ENCODE measurements at places on chromosomes 4 and X.

- DNase-seq, result no peak
Observed at GRCh38 chr4:95272036-95272435, 276.7 kb downstream of the UNC5C start.

DNA sequence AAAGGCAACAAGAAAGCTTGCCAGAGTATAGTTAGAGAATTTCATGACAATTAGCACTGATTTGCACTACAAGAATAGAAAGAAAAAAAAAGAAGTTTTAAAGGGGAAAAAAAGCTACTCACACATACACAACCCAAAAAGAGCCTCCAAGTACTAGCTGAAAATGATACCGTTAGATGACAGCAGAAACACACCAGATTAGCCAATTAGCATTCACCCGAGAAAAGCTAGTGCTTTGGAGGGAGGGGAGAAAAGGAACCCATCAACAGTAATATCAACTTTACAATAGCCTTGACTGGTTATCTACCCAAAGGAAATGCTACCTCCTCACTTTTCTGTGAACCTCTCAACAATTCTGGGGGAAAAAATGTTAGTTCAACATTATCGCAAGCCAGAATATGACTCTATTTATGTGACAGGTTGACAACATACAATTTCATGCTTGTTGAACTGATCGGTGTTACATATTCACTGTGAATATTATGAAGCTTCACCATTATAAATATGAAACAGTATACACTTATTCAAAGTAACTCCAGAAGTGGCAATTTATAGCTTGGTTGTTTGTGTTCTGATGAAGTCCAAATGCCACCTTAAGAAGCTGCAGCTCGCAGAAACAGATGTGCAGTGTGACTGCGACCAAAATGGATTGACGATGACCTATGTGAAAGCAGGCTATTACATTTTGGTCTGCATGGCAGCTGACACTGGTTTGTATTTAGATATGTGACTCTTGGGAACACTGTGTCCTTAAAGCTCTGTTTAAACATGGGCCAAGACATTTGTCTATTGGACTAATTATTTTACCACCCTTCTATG, 15.9 kb downstream of the PPARGC1A start:
- no peak for DNase-seq

DNA sequence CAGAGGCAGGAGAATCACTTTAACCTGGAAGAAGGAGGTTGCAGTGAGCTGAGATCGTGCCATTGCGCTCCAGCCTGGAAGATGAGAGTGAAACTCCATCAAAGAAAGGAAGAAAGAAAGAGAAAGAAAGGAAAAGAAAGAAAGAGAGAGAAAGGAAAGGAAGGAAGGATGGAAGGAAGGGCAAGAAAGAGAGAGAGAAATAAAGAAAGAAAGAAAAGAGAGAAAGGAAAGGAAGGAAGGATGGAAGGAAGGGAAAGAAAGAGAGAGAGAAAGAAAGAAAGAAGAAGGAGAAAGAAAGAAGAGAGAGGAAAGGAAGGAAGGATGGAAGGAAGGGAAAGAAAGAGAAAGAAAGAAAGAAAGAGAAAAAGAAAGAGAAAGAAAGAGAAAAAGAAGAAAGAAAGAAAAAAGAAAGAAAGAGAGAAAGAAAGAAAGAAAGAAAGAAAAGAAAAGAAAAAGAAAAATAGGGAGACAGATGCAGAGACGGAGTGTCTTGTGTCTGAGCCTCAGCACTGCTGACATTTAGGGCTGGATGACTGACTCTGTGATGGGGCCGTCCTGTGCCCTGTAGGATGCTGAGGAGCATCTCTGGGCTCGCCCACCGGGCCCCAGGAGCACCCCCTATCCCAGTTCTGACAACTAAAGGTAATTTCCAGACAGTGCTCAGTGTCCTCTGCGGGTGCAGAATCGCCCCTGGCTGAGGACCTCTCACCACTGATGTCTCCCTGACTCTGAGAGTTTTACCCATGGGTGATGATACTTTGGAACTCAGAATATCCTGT, 61.7 kb downstream of the CRLF2 start:
- DNase-seq, result no peak

GRCh38 chr4:91064157-91064853, 937.1 kb downstream of the CCSER1 start:
- DNase-seq, result no peak

GRCh38 chrX:8404926-8405325, 59.7 kb upstream of the VCX3B start:
- DNase-seq, result no peak

- DNase-seq, result no peak
Observed at GRCh38 chr4:170170861-170171260, 81.1 kb upstream of the AADAT start.

DNA sequence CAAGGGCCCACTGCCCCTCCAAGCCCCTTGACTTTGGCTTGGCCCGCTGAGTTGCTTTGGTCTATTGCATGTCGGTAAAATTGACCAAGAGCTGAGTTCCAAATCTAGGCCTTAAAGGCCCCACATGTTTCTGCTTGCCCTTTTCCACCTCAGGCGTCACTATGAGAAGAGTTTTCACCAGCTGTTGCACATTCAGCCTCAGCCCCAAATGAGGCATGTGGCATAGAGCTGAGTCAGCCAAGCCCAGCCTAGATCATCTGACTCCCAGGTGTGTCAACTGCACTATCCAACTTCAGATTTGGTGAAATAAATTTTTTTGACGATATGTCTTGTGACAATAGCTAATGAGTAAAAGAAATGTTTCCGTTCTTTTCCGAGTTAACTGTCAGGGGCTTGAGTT, 424.5 kb upstream of the FAM47C start:
- no peak for DNase-seq

DNA sequence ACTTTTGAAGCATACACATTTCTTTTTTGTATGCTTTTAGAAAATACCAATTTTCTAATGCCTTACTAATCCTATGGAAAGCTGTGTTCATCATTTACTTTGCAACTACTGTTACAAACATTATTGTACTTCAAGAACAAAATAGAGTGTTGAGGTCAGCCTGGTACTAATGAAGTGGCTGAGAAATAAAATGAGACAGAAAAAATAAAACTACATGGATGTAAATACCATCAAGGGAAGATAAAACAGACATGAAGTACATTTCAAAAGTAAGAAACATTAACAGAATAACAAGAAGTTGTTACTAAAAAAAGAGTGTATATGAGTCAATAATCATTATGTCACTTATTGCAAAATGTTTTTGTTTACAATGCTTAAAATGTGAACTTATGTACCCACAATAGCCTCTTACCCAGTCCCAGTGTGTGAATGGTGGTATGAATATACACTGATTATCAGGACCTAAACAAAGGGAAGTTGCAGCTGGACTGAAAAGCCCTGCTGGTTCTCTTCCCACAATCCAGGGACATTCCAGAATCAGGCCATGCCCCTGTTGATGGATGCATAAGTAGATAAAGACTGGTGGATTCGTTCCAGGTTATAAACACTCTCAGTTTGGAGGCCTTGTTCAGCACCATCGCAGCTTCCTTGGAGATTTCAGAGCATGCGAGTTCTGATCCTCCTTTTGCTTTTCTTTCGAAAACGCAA, 2.4 kb upstream of the CSN3 start:
- DNase-seq, result no peak

- DNase-seq, result no peak
Observed at GRCh38 chr4:122700178-122700725, 32.3 kb upstream of the BBS12 start.

- no peak for DNase-seq
Observed at GRCh38 chrX:136291824-136292223, 8.9 kb upstream of the ADGRG4 start.

DNA sequence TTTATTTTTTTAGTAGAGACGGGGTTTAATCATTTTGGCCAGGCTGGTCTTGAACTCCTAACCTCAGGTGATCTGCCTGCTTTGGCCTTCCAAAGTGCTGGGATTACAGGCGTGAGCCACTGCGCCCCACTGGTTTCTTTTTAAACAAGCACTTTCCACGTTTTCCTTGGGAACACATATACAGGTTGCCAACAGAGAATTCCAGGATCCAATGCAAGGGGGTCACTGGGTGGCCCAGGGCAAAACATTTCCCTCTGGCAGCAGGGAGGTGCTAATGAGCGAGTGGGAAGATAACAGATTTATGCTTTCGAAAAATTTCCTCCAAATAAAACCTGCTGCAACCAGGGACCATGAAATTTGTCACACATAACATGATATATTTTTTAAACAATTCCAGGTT, 41.1 kb downstream of the ADRA2C start:
- no peak for DNase-seq

DNA sequence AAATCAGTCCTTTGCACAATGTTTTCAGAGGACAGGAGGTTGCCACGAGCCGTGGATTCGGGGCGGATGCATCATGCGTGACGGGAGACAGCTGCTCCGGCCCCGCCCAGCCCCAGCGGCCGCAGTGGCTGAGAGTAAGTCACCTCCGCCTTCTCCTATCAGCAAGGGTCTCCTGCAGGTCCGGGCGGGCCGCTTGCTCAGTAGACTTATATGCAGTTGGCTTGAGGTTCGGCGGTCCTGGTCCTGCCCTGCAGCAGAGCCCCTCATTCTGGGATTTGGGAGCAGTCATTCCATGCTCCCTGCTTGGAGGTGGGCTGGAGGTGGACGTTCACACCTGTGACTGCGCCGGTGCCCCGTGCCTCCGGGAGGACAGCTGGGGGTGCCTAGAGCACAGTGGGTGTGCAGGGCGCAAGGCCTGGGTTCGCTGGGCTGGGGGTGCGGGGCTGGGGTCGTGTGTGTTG, 86.3 kb upstream of the ADRA2C start:
- DNase-seq, result no peak

GRCh38 chrX:112259375-112259774, 176.8 kb upstream of the TRPC5 start:
- no peak for DNase-seq

- no peak for DNase-seq
Observed at GRCh38 chrX:3388457-3388856, 42.0 kb upstream of the MXRA5 start.

DNA sequence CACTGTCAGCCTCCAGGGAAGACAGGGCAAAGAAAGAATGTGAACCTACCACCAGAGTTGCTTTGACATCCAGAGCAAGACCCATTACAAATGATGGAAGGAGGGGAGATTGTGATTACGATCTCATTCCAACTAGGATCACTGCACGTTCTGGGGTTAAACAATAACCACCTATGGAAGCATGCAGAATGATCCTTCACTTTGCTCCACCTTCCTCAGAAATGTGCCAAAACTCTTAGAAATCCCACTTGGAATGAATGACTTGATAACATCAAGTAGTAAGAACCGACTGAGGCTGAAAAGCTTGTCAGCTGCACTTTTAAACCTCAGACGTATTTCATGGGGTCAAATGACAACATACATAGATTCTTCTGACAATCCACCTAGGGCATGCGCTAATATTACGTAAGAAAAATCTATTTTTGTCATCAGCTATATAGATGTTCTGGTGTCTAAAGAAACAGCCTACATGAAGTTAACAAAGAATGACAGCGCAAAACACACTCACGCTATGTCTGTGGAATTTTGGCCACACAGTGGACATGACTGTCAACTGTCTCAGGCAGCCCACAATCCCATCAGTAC, 3.5 kb upstream of the STS start:
- no peak for DNase-seq

GRCh38 chrX:124240422-124240821, 92.0 kb upstream of the TEX13D start:
- no peak for DNase-seq

DNA sequence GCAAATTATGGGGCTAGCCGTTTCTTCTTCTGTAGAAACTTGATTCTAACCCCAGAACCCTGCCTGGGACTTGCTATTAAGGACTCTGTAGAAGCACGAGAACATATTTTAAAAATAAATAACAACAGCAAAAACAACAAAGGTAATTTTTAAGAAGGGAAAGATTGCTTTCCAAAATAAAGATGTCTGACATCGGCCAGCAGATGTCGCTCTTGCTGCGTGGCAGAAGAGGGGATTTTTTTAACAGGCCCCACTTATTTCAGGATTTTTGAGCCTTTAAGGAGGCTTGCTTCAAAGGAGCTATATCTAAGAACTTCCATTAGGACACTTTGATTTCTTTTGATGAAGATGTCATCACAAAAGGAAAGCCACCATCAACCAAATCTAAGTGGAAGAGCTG, 62.8 kb upstream of the EGFL6 start:
- DNase-seq, result peak; percentile 45

DNA sequence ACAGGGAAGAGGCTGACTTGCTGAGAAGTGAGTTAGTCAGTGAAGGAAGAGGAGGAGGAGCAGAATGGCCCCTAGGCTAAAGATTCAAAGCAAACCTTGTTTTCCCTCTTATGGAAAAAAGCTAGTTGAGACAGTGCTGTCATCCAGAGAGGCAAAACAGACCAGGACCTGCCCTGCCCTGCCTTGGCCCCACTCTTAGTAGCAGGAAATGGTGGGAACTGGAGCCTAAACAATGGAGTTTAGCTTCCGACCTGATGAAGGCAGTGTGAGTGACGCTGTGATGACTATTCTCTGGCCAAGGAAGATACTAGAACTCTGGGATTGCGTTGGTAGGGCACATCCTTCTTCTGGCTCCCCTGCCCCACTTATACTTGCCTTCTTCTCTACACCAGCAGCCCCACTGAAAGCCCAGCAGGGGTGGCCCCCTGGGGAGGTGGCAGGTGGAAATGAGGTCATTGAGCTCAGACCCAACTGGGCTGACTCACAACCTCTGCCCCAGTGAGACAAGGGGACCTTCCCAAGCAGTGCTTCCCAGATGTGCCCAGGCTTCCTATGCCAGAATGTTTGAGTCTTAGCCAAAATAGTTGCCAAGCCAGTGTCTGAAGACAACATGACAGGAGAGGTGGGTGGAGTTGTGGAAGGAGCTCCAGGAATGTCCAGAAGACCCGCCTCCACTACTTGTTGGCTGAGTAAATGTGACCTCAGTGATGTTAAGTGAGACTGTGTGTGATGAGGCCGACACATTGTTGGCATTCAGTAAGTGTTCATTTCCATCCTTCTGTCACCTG, 38.8 kb downstream of the MSN start:
- no peak for DNase-seq

- no peak for DNase-seq
Observed at GRCh38 chr4:144687466-144687865, 41.5 kb downstream of the HHIP start.

DNA sequence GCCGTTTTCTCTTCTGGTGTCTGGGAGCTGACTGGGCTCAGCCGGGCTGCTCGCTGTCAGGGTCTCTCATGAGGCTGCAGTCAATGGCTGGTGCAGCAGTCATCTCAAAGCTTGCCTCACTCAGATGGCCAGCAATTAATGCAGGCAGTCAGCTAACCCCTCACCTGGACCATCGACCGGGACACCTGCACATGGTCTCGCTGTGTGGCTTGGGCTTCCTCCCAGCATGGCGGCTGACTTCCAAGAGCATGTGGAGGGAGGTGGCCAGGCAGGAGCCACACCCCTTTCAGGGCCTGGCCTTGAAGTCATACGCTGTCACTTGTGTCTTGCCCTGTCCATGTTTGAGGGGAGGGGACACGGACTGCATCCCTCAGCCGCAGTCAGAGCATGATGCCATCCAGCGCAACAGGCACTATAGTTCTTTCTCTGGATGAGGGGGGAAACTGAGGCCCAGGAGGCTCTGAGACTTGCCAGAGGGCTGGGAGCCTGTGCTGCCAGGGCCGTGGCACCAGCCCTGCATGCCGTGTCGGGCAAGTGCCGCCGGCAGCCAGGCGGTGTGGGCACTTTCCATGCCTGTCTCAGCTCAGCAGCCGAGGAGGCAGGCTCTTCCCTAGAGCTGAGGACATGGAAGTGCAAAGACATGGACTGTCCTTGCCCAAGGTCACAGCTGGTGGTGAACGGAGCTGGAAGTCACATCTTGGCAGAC, 201.8 kb downstream of the AFAP1 start:
- DNase-seq, result no peak
